CD4-positive, alpha-beta T cell (primary cell): ENCODE measurements at places on chromosomes 7 and 10.

GRCh38 chr10:82934429-82934828 lies 1059.4 kb downstream of the NRG3 start:
- DNase-seq = no peak

DNA sequence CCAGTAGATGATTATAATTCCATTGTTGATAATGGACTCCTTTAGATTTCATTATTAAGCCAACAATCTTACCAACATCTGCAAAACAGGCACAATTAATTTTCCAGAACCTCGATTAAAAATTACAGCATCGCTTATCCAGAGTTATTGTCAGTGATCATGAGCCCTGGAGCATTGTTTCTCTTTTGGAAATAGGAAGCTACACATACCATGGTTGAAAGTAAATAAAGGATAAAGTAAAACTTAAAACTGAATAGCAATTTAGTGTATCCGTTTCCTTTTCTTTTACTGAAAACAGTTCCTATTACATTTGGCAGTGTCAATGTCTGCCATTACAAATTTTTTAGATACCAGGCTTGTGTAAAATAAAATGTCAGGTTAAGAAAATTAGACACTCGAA lies 9.9 kb upstream of the HOXA2 start:
- no peak for DNase-seq

DNA sequence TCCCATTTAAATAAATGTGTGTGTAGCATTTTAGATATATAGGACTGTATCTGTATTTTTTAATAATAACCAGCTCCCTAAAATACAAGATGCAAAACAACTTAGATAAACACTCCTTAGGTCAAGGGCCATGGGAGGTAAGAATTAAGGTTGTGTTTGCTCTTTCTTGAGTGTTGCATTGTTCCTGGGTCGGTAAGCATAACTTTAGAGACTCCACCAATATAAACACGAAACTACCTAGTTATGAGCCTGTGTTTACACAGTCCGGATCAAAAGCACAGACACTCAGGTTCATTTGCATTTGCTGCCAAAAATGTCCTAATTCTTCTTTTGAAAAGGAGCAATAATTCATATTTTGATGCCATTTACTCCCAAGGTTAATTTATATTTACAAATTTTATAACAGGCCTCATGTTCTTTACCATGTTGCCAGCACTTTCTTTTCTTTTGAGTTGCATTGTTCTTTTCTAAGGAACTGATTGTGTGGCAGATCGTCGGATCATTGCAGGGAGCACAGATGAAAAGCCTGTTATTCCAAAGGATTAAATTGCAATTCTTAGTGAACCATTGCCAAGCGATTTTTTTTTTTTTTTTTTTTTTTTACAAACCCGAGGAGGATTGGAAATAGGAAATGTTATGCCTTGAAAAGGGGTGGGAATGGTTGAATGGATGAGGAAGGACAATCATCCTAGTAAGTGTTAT lies 45.8 kb upstream of the GLCCI1 start:
- DNase-seq = no peak

GRCh38 chr10:92916433-92916832 lies 68.1 kb downstream of the EXOC6 start:
- no peak for DNase-seq

DNA sequence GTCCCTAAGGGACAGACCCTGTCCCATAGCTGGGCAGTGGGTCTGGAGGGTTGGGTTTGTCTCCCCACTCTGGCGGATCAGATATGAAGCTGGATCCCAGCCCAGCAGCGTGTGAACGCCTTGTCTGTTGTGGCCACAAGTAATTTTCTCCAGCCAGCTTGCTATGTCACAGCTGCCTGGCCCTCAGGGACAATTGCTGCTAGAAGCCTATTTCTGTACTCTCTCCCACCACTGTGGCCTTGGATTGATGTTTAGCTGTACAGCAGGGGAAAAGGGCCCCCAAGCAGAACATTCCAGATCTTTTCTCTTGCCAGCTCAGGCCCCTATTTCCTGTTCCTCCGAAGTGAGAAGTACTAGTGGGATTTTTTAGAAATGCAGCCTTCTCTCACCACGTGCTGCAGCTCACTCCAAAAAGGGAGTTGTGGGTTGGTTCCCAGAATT lies 53.5 kb upstream of the WAC start:
- no peak for DNase-seq

- DNase-seq = no peak
Observed at GRCh38 chr7:43750016-43750887, 8.2 kb upstream of the BLVRA start.

- DNase-seq = no peak
Observed at GRCh38 chr10:62689712-62690111, 114.8 kb upstream of the ADO start.
